Activated CD8-positive, alpha-beta memory T cell treated with anti-CD3 and anti-CD28 coated beads for 24 hours (primary cell): ENCODE measurements at places on chromosomes 16 and 17.

DNA sequence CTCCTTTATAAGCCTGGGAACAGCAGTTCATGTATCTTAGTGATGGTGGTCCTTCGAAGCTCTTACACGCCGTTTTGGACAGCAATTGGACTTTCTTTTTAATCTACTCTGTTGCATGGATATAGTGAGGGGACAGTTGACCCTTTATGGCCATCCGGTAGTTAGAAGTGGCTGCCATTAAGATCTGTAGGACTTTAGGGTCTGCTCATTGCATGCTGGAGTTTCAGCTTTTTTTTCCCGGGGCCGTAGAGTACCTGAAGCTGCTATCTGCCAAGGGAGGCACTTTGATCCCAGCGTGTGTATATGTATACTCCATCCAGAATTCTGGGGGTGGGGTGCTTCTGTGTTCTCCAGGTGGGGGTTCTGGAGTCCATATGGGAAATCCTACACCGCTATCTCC lies 1.2 kb downstream of the CYB5D1 start:
- DNase-seq = peak; percentile 50

- no peak for DNase-seq
These were observed 1.8 kb downstream of the ITGAX start for GRCh38 chr16:31356566-31357323.

DNA sequence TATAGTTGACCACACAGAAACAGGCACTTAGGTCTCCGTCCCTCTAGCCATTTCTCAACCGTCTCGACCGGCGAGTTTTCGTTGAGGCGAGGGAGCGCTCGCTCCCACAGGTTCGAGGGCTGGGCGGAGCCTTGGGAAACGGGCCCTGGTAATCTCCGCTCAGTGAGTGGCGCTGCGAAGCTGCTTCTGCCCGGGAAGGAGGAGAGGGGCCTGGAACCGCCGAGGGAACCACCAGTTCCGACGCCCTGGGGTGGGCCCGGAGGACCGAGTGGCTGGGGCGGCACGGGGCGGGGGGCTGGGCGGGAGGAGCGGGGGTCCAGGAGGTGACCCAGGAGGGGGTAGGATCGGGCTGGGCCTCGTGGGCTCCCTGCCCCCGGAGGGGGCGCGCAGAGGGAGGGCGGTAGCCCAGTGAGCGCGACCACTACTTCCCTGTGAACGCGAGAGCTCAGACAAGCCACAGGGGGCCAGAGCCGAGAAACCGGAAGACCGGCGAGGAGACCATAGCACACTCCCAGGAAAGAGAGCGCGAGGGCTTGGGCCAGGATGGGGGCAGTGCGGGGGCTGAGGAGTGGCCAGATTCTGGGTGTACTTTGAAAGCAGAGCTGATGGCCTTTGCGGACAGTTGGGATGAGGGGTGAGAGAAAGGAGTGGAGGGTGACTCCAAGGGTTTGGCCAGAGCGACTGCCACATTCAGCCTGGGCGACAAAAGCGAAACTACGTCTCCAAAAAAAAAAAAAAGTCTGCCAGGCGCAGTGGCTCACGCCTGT lies 29.9 kb upstream of the ARL4D start:
- DNase-seq = peak; percentile 87

DNA sequence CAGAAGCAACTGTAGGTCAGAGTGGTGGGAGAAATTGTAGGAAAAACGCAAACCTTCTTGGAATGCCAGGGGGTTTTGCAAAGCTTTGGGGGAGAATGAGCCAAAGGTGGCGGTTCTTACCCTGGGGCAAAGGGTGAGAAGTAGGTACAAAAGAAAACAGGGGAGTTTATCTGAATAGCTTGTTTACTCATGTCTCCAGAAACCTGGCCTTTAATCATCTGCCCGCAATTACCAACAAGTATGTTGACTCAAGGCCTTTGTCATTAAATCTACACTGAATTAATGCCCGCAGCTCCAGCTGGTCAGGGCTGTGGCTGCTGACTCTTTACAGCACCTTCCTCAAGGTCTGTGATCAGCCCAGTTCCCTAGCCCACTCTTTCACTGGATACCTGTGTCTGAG lies 320.1 kb downstream of the CBLN1 start:
- DNase-seq = no peak

- no peak for DNase-seq
These were observed 69.4 kb upstream of the CREBBP start for GRCh38 chr16:3949946-3950342.

DNA sequence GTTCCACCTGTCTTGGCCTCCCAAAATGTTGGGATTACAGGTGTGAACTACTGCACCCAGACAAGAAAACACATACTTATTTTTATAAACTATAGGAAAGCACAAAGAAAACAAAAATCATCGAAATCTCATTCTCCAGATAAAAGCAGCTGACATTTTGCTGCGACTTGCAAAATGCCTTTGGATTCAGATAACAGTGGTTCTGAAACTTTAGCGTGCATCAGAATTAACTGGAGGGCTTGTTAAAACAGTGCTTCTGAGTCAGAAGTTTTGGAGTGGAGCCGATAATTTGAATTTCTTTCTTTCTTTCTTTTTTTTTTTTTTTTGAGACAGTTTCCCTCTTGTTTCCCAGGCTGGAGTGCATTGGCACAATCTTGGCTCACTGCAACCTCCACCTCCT lies 17.7 kb upstream of the GJD3 start:
- no peak for DNase-seq

- DNase-seq = no peak
These were observed 977 bp downstream of the NAGPA start for GRCh38 chr16:5032748-5033167.

DNA sequence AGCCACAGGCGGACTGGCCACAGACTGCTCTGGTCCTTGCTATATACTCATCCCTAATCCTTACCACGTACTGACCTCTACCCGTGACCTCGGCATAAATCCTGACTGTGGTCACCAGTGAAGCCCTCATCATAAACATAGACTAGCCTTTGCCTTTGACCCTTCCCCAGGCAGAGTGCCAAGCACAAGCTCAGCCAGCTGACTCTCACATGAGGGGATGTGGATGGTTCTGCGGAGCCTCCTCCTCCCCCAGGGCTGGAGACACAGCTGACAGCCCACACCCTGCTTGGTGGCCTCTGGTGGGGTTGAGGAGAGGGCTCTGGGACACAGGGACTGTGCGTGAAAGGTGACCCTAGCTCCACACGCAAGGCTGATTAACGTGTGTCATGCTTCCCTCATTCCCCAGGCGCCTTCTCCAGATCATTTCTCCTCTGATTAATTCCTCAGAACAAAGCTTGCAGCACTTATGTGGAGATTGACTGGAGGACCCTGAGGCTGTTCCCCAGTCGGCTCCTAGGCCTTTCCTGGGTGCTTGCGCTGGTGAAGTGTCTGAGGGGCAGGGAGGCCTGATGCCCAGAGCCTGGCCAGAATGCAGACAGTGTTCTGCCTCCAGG lies 241.5 kb upstream of the NLRP1 start:
- DNase-seq = no peak

GRCh38 chr16:57614536-57614935 lies 13.9 kb upstream of the ADGRG1 start:
- peak; percentile 82 for DNase-seq

- DNase-seq = no peak
These were observed 721.5 kb downstream of the MAF start for GRCh38 chr16:78879011-78879410.

DNA sequence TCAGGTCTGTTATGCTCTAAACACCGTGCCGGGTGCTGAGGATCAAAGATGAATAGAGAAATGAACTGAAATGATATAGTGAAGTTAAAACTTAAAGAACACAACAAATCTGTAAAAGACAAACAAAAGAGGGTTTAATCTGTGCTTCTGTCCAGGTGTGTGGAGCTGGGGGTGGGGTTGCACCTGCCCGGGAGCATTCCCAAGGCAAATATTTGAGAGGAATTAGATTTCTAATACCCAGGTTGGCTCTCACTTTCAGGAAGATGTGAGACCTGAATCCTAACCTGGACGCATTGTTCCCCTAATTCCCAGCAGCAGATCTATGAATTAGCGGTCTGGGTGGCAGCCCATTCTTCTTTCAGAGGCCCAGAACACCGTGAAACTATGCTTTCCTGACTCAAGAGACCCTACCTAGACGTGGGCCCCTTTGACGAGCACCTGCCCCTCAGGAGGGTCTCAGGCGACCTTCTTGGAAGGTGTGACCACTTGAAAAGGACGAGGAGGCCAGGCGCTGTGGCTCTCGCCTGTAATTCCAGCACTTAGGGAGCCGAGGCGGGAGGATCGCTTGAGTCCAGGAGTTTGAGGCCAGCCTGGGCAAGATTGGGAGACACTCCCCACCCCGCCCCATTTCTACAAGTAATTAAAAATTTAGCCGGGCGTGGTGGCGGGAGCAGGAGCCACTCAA lies 677 bp upstream of the RANGRF start:
- DNase-seq = no peak

DNA sequence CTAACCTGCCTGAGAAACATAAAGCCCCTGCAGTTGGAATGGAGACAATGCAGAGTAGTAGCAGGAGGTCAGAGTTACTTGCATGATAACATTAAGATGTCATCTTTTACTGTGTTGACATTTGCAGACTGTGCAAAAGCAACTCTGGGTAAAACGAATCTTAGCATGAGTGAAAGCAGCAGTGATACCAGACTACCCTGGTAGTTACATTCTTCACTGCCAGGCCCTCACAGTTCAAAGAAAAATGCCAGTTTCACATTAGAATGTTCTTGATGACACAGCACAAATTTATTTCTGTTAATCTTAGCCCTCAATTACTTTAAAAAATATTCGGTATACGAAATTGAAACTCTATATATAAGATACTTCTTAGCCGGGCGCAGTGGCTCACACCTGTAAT lies 12.2 kb downstream of the MPHOSPH6 start:
- no peak for DNase-seq

DNA sequence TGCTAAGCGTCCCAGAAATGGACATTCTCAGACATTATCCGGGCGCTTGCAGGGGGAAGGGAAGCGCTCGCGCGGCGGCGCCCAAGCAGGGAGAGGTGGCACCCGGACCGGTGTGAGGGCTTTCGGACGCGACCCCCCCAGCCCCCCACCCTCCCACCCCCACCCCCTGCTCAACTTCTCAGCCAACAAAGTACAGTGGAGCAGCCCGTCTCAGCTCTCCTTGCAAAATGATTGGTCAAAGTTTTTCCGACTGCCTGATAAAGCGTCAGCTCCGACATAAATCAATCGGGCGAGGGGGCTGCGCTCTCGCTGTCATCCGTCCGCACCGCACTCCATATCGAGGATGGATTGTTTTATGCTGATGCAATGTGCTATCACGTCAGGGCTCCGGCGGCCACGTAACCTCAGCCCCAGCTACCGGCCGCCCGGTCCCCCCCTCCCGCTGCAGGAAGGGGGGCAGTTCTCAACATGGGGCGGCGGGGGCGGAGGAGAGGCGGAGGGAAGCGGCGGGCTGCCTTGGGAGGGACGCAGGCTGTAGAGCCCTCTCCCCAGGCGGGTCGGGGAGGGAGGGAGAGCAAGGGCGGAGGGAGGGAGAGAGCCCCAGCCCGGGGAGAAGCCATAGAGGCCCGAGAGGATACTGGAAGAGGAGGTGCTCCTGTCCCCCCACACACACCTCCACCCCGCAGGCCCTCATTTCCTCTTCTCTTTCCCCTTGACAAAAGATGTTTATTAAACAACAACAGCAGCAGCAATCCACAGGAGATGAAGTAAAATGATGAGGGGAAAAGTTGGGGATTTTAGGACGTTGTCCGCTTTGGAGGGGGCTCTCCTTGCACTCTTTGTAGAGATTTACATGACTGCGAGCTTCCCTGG lies at the start of gene HOXB9:
Gene HOXB9 (minus strand): TSS at position 114 of the 873 bp plus-strand sequence. CDS start 89 bp downstream, at position 25.
- DNase-seq = peak; percentile 83

GRCh38 chr17:72472106-72472505 lies 351.3 kb downstream of the SOX9 start:
- no peak for DNase-seq

GRCh38 chr16:14186007-14186794 lies 115.1 kb downstream of the MRTFB start:
- DNase-seq = no peak

GRCh38 chr16:11416228-11417001 lies 71.2 kb downstream of the RMI2 start:
- no peak for DNase-seq

DNA sequence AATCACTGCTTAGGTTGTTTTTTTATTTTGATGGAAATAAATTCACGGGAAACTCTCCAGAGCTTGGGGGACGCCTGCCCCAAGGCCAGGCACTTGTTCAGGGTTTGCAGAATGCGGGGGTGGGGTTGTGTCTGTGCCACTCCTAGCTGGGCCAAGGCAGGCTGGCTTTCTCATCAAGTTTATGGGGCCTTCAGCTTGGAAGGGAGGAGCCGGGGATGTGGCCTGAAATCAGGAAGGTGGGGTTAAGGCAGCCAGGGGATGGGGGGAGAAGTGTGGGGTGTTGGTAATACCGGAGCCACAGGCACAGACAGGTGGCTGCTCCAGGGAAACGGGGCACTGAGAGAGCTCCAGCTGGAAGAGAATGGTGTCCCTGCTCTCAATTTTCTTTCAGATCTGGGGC lies 1.7 kb upstream of the CHAD start:
- DNase-seq = no peak

GRCh38 chr16:6009151-6009550 lies 911.6 kb upstream of the EEF2KMT start:
- DNase-seq = no peak

GRCh38 chr17:44628243-44629188 lies 27.8 kb upstream of the MEIOC start:
- no peak for DNase-seq

DNA sequence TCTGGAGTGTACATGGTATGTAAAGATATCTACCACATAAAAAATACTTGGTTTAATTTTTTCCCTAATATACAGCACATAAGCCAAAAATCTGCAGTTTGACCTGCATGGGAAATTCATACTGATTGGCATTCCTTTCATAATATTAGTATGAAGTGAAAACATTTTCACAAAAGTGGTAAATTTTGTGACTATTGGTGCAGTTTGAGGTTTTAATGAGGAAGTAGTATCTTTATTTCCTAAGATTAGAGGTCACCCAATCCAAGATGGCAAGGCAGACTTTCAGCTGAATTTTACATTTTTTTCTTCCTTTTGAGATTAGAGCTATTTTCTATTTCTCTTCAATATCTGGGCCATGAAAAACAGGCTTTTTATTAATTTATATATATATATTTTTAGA lies 21.2 kb downstream of the METTL9 start:
- DNase-seq = no peak

DNA sequence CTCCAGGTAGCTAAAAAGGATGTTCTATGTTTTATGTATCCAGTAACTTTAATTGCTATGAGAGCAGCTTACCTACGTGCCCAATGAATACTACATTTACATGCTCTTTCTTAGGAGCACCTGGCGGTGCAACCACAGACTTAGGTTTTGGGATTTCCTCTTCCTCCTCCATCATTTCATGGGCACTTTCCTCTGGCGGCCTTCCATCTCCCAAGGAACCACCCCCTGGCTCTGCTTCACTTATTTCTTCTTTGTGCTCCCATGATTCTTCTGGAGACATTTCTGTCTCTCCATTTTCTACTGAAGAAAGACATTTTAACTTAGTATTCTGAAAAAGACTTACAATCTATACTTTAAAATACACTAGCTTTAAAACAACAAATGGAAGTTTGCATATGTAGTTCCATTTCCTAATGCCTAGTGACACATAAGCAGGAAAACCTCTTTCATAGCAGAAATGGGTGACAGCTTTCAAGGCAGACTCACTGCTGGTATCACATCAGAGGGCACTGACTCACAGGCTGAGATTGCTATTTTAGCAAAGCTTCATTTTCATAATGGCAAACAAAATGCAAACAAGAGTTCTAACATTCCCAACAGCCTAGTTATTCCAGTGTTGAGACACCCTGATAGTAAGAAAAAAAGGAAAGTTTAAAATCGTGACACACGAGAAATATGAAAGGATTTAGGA lies 19.1 kb downstream of the GSPT1 start:
- DNase-seq = no peak
